Glutamatergic neuron (in vitro differentiated cells): ENCODE measurements at places on chromosomes 12 and 14.

GRCh38 chr12:91866566-91866965 is 279.1 kb downstream of the BTG1 start:
- no peaks in the 10 kb centered on the region for H3K36me3 ChIP-seq
- no peak for DNase-seq
- H3K4me1 ChIP-seq: no peaks in the 10 kb centered on the region
- H3K27me3 ChIP-seq: no peaks in the 10 kb centered on the region

GRCh38 chr12:1413930-1414329 is 180.5 kb downstream of the FBXL14 start:
- no peak overlapping the region for H3K4me3 ChIP-seq
- no peak overlapping the region for H3K27ac ChIP-seq

- no peaks in the 10 kb centered on the region for H3K36me3 ChIP-seq
- H3K27ac ChIP-seq: no peak overlapping the region
- H3K27me3 ChIP-seq: no peaks in the 10 kb centered on the region
- no peak overlapping the region for H3K4me3 ChIP-seq
Observed at GRCh38 chr12:69660164-69660863, 38.8 kb downstream of the BEST3 start.

DNA sequence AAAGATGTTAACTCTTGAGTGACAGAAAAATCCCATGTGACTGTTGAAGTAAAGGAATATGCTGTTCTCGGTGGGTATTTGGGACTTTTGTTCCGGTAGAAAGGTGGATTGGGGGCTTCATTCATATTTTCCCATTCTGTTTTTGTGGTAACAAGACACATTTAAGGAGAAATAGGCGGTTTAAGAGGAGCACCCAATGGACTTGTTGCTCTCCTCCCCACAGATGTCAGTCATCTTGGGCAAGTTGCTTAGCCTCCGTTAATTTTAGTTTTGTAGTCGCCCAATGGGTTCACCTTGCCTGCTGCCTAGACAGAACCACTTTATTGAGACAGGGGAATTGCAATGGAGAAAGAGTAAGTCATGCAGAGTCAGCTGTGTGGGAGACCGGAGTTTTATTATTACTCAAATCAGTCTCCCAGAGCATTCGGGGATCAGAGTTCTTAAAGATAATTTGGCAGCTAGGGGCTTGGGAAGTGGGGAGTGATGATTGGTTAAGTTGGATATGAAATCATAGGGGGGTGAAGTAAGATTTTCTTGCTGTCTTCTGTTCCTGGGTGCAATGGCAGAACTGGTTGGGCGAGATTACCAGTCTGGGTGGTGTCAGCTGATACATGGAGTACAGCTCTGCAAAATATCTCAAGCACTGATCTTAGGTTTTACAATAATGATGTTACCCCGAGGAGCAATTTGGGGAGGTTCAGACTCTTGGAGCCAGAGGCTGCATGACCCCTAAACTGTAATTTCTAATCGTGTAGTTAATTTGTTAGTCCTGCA is 50.3 kb downstream of the SLC38A1 start:
- peaks cover 5% of the 10 kb centered on the region for H3K36me3 ChIP-seq
- peaks cover 4% of the 10 kb centered on the region for H3K4me1 ChIP-seq
- peaks cover 8% of the 10 kb centered on the region for H3K27me3 ChIP-seq
- H3K4me3 ChIP-seq: no peak overlapping the region
- H3K27ac ChIP-seq: no peak overlapping the region

GRCh38 chr12:93722835-93723567 is 45.8 kb downstream of the CRADD start:
- no peak for DNase-seq
- H3K36me3 ChIP-seq: peaks cover 5% of the 10 kb centered on the region
- H3K4me3 ChIP-seq: no peak overlapping the region
- no peaks in the 10 kb centered on the region for H3K27me3 ChIP-seq

DNA sequence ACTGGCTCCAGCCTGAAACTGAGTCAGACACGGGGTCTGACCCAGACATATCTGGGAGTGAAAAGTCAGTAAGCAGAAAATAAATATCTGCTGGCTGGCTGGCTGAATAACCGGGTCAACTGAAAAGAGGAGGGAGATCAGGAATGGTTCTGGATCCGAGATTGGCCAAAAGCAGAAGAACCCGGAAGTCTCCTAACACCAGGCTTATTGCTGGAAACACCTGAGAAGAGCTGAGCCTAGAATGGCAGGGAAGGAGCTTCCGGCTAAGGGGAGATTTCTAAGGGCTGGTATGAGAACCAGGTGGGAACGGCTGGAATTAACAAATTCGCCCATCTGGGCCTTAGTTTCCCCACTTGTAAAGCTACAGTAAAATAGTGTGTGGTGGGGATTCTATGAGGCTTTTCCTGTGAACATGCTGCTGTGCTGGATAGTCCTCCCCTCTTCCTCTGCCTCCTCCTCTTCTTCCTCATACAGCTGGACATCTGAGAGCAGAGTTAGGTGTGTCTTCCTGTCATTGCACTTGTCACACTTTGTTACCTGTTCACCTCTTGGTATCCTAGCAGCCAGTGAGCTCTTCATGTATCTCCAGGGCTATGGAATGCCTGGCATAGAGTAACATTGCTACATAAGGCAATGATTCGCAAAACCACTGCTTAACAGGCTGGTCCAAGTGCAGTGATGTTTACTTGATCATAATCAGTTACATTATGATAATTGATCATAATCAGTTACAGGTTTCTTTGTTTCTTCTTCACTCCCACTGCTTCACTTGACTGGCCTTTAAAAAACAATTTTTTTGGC is 2.0 kb upstream of the SHMT2 start:
- H3K27me3 ChIP-seq: peaks cover 31% of the 10 kb centered on the region
- DNase-seq: no peak
- peak overlapping the region; percentile 70 for H3K4me3 ChIP-seq
- H3K4me1 ChIP-seq: peaks cover 34% of the 10 kb centered on the region

DNA sequence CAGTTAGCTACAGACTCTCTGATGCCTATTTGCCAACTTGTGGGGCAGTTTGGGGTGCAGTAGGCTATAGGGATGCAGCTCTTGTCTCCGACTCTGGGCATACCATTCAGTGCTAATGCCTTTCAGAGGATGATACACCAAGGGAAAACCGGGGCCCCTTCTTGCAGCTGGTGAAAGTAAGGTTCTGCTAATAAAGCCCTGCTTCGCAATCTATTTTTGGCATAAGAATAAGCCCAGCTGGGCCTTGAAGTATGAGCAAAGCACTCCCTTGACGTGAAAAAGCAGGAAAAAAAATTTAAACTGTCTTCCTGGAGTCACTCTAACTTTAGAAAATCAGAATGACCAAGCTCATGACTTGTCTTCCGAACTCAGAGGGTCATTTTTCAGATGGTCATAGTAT is 124.1 kb upstream of the RBM19 start:
- H3K4me1 ChIP-seq: no peaks in the 10 kb centered on the region
- H3K27ac ChIP-seq: no peak overlapping the region
- no peaks in the 10 kb centered on the region for H3K36me3 ChIP-seq
- DNase-seq: no peak
- no peaks in the 10 kb centered on the region for H3K27me3 ChIP-seq
- no peak overlapping the region for H3K4me3 ChIP-seq

DNA sequence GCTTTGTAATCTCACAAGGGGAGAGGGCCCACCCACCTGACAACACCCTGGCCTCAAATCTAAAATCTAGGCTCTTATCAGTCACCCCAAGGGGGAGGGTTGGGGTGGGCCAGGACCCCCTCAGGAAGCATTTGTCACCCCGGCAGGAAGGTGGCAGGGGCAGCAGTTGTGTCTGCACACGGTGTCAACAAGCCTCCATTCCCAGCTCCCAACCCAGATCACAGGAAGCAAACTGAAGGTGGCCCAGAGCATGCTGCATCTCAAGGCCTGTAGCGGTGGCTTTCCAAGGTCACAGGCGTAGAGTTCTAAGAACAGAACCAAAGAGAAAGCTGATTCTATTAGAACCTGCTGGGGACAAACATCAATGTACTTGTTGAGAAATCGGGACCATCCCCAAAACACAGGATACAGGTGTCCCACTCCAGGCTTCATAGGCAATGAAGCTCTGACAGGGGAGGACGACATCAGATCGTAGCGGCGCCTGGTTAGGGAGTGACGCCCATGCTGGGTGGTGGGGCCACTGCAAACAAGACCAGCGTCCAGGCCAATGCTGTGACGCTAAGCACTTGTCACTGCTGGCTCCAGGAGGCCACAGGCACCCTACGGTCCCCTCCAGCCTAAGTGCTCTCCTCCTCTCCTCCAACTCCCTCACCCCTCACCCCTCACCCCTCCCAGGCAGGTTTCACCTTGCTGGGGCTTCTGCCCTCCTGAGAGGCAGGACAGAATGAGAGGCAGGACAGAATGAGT is 52.9 kb downstream of the CCDC88C start:
- peaks cover 9% of the 10 kb centered on the region for H3K27me3 ChIP-seq
- H3K36me3 ChIP-seq: peaks cover under 1% of the 10 kb centered on the region

- H3K27ac ChIP-seq: no peak overlapping the region
- H3K27me3 ChIP-seq: no peaks in the 10 kb centered on the region
- H3K36me3 ChIP-seq: no peaks in the 10 kb centered on the region
- no peaks in the 10 kb centered on the region for H3K4me1 ChIP-seq
- no peak overlapping the region for H3K4me3 ChIP-seq
- no peak for DNase-seq
Observed at GRCh38 chr14:75158843-75159614, 17.4 kb downstream of the TMED10 start.

GRCh38 chr14:95884377-95884776 is 7.7 kb downstream of the TUNAR start:
- DNase-seq: no peak
- H3K4me1 ChIP-seq: peaks cover 19% of the 10 kb centered on the region
- H3K27ac ChIP-seq: no peak overlapping the region
- H3K4me3 ChIP-seq: no peak overlapping the region
- H3K27me3 ChIP-seq: peaks cover 6% of the 10 kb centered on the region

DNA sequence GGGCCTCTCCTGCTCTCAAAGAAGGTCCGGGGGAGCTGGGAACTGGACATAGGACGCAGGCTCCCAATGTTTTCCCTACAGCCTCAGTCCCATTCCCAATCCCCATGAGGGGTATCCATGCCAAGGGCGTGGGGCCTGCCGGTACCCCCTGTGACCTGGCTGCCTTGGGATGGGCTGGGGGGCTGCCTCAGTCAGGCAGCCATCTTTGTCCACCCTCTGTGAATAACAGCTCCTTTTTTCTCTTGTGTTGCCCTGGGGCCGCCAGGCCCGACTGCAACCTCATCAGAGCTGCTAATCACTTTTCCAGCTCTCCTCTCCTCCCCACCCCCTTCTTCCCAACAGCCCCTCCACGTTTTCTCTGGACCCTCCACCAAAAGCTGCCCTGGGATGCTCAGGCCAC is 11.2 kb downstream of the FIGNL2 start:
- DNase-seq: no peak
- H3K27me3 ChIP-seq: peaks cover 34% of the 10 kb centered on the region
- peaks cover 69% of the 10 kb centered on the region for H3K4me1 ChIP-seq
- peak overlapping the region; percentile 76 for H3K4me3 ChIP-seq
- H3K27ac ChIP-seq: peak overlapping the region; percentile 97

DNA sequence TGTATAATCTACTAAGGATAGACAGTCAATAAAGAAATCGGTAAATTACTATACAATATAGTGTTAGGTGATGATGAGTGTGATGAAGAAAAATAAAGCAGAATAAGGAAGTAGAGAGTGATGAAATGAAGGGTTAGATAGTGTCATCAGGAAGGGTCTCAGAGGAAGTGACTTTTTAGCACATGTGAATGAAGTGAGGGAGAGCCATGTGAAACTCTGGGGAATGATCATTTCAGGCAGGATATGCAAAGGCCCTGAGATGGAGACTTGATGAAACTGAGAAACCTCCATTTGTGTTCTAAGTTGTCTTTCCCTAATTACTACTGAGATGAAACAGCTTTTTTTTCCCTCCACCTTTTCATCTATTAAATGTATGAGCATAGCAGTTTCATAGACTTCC is 19.4 kb upstream of the GNPTAB start:
- no peaks in the 10 kb centered on the region for H3K27me3 ChIP-seq
- no peak overlapping the region for H3K27ac ChIP-seq
- H3K4me3 ChIP-seq: no peak overlapping the region
- H3K4me1 ChIP-seq: peaks cover 4% of the 10 kb centered on the region
- no peak for DNase-seq

DNA sequence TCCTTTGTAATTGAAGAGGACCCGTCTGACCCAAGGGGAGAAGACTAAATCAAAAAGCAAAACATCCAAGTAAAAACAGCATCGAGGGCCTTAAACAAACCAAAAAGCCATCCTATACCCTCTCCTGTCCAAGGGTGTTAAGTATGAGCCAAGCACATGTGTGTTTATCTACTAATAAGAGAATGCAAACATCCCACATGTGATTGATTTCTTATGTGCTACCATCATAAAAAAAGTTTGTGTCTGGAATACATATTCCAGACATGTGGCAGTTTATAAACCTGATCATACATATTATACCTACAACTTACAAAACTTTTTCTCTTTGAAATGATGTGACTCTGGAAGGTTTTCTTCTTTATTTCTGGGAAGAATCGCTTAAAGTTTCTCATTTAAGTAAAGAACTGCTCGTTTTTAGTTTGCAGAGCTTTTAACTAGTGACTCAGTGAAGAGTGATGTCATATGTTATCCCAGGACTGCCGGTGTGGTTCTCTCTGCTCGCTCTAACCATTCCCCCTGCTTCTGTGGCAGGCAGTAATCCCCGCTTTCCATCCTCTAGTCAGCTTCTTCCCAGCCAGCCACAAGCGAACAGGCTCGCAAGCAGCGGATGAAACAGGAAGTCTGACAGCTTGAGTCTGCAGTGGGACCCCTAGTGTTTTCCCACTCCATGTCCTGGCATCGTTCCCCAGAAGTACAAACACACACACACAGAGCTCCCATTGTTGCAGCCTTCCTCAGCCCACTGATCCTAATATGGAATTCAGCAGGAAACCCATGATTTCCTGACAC is 431 bp upstream of the RHOJ start:
- peak; percentile 32 for DNase-seq
- H3K36me3 ChIP-seq: no peaks in the 10 kb centered on the region
- H3K4me3 ChIP-seq: no peak overlapping the region
- H3K27ac ChIP-seq: no peak overlapping the region
- H3K4me1 ChIP-seq: no peaks in the 10 kb centered on the region

GRCh38 chr14:22474730-22475351 is 114.2 kb downstream of the DAD1 start:
- peaks cover 8% of the 10 kb centered on the region for H3K27me3 ChIP-seq
- no peak for DNase-seq
- no peak overlapping the region for H3K4me3 ChIP-seq
- H3K4me1 ChIP-seq: peaks cover 24% of the 10 kb centered on the region
- no peaks in the 10 kb centered on the region for H3K36me3 ChIP-seq

DNA sequence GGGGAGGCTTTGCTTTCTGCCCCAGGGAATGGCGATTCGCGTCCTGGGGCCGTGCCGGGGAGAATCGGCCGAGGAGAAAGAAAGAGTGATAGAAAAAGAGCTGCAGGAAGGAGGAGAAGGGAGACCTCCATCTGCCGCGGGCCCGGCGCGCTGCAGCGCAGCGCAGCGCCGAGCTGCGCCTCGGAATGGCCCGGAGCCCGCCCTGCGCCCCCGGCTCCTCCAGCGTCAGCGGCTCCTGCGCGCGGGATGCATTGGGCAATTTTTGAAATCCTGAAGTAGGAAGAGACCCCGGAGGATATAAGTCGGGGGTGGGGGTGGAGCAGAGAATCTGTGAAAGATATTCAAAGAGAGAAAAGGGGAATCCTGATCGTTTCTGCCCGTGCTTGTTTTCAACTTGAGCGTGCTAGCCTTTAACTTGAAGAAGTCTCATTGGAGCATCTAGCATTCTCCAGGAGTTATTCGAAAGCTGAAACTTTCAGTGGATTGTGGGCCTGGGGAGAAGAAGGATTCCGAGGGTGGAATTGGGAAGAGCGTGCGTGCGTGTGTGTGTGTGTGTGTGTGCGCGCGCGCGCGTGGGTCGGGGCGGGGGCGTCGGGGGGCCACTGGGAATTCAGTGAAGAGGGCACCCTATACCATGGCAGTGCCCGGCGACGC is 441 bp downstream of the PDE3A start:
- H3K4me3 ChIP-seq: peak overlapping the region; percentile 96
- H3K4me1 ChIP-seq: peaks cover 3% of the 10 kb centered on the region
- H3K27ac ChIP-seq: peak overlapping the region; percentile 86
- H3K27me3 ChIP-seq: peaks cover 7% of the 10 kb centered on the region
- DNase-seq: peak; percentile 61
